Adrenal gland (tissue), 19 donors: ENCODE measurements at places on chromosomes 7 and 10.

DNA sequence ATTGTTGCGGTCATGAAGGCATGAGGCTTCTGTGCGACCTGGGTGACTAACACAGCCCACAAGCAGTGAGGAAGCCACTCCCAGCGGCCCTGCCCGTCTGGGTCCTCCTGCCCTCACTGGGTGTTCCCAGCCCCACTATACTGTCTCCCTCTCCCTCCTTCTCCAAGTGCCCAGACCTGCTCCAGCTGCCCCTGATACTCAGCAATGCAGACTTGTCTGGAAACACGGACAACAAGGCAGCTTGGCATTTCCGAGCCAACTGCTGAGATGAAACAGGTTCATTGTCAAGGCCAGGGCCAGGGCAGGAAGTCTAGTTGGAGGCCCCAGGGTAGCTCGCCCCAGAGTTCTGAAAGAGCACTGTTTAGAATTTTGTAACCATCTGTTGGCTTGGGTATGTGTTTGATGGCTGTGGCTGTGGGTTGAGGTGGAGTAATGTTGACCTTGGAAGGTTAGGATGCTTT lies 95.7 kb downstream of the RBM20 start:
- DNase-seq: no peak

- no peak for DNase-seq
Measured at GRCh38 chr7:98051118-98051744, 55.4 kb upstream of the LMTK2 start.

DNA sequence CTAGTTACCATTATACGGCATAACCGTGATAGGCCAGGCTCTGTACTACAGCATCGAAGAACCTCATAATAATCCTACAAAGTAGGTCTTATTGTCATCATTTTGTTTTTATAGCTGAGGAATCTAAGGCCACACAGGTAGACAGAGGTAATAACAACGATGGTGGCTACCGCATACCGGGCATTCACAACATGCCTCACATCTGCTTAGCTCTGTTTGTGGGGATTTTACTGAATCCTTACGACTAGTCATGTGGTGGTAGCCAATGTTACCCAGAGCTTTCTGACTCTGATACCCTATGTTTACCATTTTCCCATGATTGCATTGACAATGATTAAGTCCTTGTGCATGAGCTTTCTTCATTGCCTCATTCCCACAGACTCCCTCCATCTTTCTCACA lies 269.4 kb downstream of the TCF7L2 start:
- no peak for DNase-seq

GRCh38 chr7:83782628-83783027 lies 133.7 kb upstream of the SEMA3E start:
- no peak for DNase-seq

- DNase-seq: no peak
Measured at GRCh38 chr7:12244694-12245093, 33.6 kb downstream of the TMEM106B start.

GRCh38 chr10:56551037-56551436 lies 190.0 kb upstream of the ZWINT start:
- peak; percentile 78 for DNase-seq

DNA sequence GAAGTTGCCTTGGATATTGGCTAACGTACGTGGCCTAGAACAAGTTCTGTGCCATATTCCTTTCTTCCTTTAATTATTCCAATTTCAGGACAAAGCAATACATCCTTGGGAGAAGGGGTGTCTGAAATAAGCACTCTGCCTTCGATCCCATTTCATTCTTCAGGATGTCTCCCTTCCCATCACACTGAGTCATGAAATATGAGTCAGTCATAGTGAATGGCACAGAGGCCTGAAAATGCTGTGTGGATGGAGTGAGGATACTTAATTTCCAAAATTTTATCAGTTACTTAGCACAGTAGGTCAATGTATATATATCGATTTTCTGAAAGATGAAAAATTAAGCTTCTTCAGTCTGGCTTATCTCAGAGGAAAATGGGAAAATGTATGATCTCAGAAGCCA lies 19.5 kb downstream of the EVX1 start:
- DNase-seq: no peak

- DNase-seq: no peak
Measured at GRCh38 chr10:84590327-84591193, 262.2 kb downstream of the CCSER2 start.

GRCh38 chr7:20721086-20721810 lies 65.4 kb downstream of the SP8 start:
- DNase-seq: no peak

- DNase-seq: no peak
Measured at GRCh38 chr10:21604651-21605050, 70.6 kb downstream of the MLLT10 start.

DNA sequence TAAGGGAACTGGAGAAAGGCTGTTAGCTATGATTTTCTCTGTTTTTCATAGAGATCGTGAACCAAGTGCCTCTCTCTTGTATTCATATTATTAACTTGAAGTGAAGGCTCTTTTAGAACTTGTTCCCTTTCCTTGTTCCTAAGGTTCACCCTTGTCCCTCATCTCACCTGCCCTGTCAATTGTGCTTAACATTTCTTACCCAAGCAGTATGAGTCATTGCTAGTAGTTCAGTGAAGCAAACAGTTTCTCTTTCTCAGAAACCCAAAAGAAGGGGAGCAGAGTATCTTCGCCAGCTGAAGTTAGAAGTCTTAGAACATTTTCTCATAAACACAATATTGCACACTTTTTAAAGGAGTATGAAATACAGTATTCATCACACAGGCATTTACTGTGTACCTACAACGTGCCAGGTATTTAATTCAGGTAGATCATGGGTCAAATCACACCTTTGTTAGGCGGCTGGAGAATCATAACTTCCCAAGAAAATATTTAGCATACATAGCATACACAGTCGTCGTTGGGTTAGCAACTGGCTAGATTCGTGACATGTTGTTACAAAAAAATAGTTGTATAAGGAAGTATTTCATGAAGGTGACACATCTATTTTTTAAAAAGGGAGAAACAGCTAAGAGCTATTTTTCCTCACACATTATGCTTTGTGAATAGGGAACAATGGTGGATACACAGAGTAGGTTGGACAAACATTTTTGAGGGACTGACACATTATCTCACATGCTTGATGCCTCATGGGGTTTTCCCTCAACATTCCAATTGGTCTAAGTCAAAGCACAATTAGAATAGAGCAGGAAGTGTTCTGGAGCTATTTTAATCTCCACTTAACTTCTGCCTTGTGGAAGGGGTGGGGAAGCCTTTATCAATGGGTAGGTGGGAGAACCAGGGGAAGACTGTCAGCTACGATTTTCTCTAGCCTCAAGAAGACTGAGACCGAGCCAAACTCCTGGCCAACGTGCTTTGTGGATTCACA lies 13.2 kb downstream of the HDAC9 start:
- DNase-seq: no peak

GRCh38 chr10:121155742-121156474 lies 304.7 kb downstream of the WDR11 start:
- DNase-seq: no peak

GRCh38 chr7:11274074-11274473 lies 300.4 kb downstream of the PHF14 start:
- no peak for DNase-seq

- DNase-seq: peak; percentile 60
Measured at GRCh38 chr7:87416682-87417587, 58.5 kb downstream of the ABCB4 start.

- DNase-seq: no peak
Measured at GRCh38 chr7:28858206-28858605, 99.9 kb downstream of the TRIL start.

DNA sequence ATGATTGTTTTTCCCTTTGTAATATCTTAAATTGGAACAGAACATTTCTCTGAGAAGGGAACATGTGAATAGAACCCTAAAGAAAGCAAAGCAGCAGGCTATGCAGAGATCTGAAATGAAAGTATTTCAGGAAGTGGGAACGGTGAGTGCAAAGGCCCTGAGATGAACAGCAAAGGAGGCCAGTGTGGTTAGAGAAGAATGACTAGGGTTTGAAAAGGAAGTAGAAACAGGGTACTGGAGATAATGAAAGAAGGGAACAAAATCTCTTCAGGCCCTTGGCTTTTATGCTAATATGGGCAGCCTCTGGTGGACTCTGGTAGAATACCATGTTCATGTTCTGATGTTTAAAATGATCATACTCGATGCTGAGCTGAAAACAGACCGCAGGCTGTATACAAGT lies 22.2 kb downstream of the ARHGAP21 start:
- no peak for DNase-seq

- no peak for DNase-seq
Measured at GRCh38 chr7:35487402-35487801, 207.5 kb downstream of the HERPUD2 start.

DNA sequence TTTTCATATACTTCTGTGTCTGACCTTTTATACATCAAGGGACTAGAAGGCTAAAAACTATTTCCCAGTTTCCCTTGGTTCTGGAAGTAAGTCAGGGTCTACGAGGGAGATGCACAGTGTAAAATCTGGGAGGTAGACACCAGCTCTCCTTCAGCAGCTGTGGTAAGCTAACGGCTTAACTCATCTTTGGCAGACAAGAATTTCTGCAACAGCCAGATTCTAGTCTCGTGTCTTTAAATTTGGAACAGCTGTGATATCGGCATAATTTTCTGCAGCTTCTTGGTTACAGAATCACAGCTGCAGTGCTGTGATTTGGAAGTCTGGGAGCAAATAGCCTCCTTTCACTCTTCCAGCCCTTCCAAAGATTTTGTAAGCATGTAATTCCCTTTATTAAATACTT lies 37.4 kb upstream of the ABCB4 start:
- DNase-seq: no peak

DNA sequence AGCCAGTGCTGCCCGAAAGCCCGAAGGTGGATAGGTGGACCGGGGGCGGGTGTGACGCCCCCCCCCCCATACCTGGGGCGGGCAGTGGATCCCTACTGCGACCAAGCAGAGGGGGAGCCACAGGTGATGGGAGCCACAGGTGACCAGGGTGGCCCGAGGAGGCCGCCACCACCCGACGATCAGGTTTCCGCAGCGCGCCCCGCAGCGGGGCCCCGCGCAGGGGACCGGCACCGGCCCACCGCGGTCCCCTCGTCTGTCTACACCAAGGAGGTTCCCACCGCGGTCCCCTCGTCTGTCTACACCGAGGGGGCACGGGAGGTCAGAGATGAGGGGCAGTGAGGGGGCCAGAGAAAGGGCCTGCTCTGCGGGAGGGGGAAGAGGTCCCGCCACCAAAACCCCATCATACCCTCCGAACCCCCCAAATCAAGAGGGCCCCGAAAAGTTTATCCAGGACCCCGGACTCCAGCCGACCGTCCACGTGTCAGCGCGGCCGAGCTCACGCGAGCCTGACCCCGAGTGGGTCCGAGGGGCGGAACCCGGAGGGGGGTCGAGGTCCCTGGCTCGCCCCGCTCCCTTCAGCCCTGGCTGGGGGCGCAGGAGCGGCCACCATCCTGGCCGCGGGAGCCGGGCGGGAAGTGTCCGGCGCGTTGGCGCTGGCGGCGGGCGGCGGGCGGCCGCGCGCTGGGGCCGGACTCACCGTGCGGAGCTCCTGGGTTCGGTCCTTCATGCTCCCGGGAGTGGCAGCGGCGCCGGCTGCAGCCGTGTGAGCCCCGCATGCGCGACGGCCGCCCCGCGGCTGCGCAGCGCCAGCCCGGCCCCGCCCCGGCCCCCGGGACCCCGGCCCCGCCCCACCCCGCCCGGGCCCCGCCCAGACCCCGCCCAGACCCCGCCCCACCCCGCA lies at the start of gene STX1A:
Gene STX1A, minus strand, starts transcription at position 765 of the 901 bp plus-strand sequence. Its CDS starts 38 bp downstream, at position 727.
- DNase-seq: peak; percentile 68

- no peak for DNase-seq
Measured at GRCh38 chr10:111077785-111078504, 1.1 kb downstream of the ADRA2A start.

- no peak for DNase-seq
Measured at GRCh38 chr7:132882714-132883428, 199.0 kb downstream of the CHCHD3 start.

- DNase-seq: no peak
Measured at GRCh38 chr10:110107887-110108286, 99.5 kb upstream of the MXI1 start.

- DNase-seq: no peak
Measured at GRCh38 chr7:4279216-4279615, 402.9 kb upstream of the FOXK1 start.

DNA sequence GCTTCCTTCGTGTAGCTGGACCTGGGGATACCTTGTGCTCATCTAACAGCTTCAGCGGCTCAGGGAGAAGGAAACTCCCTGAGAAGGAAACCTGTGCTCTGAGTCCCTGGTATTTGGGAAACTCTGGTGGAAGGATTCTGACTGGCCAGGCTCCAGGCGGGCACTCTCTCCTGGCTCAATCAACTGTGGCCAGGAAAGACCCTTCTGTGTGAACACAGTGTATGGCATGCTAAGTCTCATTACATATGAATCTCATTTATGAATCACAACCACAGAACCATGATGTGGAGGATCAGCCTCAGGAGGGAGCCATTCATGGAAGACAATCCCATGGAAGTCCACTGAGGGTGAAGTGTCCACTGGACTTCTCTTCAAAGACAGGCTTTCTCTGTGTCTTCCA lies 20.9 kb downstream of the NPS start:
- DNase-seq: no peak

DNA sequence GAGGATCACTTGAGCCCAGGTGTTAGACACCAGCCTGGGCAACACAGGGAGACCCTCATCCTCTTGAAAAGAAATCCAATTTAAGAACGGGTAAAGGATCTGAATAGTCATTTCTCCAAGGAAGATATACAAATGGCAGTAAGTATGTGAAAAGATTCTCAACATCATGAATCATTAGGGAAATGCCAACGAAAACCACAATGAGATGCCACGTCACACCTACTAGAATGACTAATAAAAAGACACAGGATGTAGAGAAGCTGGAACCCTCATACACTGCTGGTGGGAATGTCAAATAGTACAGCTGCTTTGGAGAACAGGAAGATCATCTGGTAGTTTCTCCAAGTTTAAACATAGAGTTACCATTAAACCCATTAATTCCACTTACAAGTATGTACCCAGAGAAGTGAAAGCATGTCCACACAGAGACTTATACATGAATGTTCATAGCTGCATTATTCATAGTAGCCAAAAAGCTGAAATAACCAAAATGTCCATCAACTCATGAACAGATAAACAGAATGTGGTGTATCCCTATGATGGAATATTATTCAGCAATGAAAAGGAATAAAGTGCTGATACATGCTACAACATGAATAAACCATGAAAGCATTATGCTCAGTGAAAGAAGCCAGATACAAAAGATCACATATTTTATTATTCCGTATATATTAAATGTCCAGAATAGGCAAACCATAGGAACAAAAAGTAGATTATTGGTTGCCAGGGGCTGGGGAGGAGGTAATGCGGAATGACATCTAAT lies 13.1 kb upstream of the ZMIZ2 start:
- no peak for DNase-seq

DNA sequence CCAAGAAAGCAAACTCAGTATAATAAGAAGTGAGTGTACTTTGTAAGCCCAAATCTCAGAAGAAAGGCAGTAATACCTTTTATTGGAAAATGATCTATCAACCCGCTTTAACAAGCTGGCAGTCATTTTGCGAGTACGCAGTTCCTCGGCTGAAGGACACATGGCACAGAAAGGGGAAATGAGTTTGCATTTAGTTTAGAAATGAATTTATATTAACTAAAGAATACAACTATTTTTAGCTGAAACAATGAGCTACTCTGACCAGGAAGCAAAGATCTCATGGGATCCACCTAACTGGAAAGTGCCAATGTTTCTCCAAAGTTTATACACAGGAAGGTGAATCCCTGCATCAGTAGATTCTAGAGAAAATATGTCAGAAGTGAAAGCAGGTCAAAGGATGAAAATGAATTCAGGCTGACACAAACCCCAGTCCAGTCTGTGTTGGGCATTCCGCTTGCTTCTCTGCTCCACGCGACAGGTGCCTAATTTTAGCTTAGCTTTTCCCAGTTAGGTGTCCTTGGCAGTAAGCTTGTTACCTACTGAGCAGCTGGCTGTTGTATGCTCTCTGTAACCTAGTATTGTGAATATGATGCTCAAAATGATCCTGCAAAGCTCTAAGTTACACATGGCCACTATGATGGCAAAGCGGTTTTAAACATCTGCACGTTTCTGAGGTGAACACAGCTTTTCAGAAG lies 112.8 kb downstream of the LARP4B start:
- DNase-seq: no peak
